ENCODE measurements at places on chromosomes 2 and 18.
A peak's percentile ranks its signal among the peaks of the same experiment; 100 is the strongest.

GRCh38 chr2:100976645-100977391 lies 25.3 kb upstream of the RPL31 start:
- no peak for DNase-seq

DNA sequence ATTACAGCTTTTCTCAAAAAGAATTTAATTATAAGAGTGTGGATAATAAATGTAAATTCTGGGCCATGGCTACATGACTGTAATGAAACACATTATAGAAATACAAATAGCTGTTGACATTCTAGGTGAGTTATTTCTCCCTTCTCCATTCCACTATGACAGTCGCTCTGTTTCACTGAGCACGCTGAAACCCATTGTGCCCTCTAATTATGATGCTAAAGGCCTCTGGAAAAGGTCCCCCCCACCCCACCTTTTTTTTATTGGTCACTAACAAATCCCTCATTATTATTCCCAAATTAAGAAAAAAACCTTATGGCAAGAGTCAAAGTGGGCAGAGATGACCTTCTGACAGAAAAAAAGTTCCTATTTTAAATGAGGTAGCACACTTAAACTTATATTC lies 285.0 kb upstream of the SIX3 start:
- no peak for DNase-seq

DNA sequence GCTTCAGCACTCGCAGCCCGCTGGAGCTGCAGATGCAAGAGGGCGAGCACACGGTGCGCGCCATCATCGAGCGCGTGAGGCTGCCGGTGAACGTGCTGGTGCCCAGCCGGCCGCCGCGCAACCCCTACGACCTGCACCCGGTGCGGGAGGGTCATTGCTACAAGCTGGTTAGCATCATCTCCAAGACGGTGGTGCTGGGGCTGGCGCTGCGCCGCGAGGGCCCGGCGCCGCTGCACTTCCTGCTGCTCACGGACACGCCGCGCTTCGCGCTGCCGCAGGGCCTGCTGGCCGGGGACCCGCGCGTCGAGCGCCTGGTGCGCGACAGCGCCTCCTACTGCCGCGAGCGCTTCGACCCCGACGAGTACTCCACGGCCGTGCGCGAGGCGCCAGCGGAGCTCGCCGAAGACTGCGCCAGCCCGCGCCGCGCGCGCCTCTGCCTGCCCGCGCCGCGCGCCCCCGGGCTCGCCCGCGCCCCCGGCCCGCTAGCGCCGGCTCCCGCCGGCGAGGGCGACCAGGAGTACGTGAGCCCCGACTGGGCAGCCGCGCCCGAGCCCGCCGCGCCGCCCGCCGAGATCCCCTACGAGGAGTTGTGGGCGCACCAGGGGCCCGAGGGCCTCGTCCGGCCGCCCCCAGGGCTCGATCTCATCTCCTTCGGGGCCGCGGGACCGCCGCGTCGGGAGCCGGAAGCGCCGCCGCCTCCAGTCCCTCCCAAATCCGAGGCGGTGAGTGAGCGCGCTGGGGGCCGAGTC lies 11.8 kb downstream of the GAREM2 start:
- no peak for DNase-seq

GRCh38 chr2:154961676-154962075 lies 263.2 kb downstream of the KCNJ3 start:
- no peak for DNase-seq

DNA sequence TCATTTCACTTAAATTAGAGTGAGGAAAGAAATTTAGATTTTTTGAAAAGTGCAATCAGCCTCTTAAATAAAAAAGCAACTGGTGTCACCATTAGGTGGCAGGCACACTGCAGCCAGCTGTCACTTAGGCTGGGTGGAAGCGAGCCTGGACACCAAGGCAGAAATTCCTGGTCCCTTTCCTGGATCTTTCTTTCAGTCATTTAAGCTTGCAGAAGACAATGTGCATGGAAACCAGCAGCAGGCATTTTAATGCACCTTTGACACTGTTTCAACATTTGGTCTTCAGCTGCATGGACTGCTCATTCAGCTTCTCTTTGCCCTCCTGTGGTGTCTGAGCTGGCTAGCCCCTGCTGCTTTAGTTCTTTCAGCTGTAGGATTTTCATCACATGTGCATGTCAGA lies 61.0 kb downstream of the AQP4 start:
- DNase-seq: no peak

- DNase-seq: no peak
Observed at GRCh38 chr2:215347878-215348277, 36.0 kb downstream of the ATIC start.

- no peak for DNase-seq
Observed at GRCh38 chr2:74427551-74427950, 6.0 kb downstream of the WDR54 start.

- no peak for DNase-seq
Observed at GRCh38 chr2:51335087-51336058, 303.4 kb upstream of the NRXN1 start.

DNA sequence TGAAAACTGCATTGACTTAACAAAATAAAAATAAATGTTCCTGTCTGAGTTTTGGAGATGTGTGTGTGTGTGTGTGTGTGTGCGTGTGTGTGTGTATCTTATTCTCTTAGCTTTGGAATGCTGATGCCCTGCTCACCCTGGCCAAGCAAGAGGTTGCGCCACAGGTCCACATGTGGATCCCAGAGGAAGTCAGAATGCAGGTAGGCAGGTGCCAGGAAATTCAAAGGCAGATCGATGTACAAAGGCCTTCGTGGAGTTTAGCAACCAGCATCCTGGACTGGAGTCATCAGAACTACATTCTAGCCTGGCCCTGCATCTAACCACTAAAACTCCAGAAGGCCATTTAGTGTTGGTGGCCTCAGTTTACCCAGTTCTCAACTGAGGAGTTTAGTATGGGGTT lies 12.4 kb downstream of the G6PC2 start:
- DNase-seq: no peak

DNA sequence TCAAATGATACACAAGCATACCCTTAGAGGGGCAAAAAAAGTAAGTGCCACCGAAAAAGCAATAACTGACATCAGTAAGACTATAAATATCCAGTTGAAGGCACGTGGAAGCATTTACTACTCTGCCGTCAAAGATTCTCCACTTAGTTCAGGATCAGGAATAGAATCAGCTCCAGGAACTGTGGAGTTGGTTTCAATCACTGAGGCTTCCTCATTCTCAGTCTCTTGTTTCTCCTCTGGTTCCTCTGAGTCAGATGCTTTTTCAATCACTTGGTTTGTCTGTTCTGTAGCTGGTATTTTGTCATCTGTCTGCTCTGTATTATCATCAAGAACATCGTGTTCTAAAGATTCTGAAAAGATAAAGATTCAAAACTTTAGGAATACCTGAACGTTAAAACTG lies 72.2 kb downstream of the LNPK start:
- no peak for DNase-seq

DNA sequence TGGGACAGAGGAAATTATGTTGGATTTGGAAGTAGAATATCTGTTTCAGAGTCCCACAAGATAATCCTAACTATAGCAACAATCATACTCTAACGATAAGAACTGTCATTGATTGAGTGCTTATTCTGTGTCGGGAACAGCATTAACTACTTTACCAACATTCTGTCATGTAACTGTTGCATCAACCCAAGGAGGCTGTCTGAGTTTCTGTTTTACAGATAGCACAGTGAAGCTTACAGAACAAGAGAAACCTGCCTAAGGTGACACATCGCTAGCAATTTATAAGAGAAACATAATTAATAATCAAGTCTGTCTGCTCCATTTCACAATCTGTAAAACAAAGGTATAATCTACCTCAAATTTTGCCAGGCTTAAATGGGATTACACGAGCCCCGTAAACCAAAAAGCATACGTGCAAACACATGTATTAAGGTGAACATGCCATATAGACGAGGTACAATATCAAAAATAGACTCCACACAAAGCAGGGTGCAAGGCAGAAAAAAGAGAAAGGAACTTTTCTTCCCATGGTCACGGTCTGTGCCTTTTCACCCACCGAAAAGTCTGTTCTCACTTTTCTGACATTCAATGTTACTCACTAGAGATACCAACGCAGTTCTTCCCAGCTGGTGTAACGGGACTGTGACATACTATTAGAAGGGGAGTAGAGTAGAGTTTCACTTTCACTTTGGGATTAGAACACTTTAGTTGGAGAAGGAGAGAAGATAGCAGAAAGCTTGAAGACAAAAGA lies 37.2 kb upstream of the SLC8A1 start:
- DNase-seq: no peak

GRCh38 chr2:173226899-173227698 lies 127.6 kb upstream of the CDCA7 start:
- DNase-seq: peak; percentile 16

DNA sequence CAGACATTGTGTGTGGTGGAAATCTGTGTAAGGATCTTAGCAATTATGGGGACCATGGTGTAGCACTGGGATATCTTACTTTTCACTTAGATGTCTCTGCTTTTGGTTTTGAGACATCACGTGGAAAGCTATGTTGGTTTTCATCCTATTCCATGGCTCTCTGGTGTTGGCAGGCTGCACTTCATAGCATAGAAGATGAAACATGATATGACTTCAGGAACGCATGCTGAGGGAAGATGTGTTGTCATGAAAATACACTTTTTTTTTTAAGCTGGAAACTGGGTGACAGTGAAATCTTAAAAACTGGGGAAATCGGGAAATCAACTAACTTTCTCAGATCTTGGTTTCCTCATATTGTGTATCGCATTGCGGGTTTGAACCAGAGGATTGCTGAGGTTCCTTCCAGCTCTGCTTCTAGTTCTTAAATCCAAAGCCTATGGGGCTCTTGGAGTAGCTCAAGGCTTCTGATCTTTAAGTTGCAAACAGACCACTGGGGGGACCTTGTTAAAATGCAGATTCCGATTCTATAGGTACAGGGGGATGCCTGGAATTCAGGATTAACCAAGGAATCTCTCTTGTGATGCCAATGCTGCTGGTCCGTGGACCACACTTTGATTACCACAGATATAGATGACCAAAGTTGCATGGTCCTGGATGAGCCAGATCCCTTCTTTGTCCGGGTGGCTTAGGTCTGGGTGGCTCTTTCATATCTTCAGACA lies 160.7 kb downstream of the SH3RF3 start:
- no peak for DNase-seq

DNA sequence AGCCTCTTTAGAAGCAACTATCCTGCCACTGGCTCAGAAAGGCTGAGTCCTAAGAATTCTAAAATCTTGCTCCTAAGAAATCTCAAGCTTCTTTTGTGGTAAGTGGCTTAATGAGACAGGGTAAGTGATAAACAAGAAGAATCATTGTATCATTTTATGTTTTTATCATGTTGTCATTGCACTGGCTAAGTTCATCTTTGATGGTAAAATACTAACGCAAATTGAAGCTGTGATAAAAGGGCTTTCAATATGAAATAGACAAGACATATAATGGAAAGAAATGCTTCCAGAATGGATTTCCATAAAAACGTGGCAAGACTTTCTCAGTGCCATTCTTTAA lies 21.6 kb upstream of the TTC39C start:
- no peak for DNase-seq

DNA sequence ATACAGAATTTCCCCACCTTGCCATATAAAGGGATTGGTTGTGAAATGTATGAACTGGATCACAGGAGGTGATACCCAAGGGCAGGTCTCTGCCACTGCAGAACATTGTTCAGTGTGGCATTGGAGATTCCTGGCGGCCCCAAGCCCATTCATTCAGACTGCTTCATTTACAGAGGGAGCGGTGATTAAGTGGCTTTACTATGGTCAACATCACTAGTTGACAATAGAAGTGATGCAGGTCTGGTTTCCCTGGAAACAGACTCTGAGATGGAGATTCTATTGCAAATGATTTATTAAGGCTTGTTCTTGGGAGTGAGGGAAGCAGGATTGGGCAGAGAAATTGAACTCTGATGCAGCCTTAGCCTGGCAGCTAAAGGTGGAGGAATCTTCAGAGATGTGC lies 62.4 kb downstream of the ZDBF2 start:
- no peak for DNase-seq

GRCh38 chr2:9001778-9002177 lies 1.7 kb downstream of the MBOAT2 start:
- DNase-seq: no peak

DNA sequence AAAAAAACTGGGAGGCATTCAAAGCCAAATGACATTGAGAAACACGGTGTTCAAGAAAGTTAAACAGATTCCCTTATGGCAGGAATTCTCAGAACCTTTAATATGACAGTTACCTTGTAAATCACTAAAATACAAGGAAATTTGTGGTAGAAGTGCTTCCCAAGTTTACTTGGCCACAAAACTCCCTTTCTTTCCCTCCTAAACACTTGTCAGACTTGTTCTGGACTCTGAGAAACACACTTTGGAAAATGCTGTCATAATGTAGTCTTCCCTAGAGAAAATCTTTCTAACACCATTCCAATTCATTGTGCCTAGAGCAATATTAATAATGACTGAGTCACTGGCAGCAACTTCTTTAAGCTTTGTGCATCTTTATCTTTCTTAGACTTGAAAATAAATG lies 140.4 kb downstream of the ANKRD44 start:
- no peak for DNase-seq

DNA sequence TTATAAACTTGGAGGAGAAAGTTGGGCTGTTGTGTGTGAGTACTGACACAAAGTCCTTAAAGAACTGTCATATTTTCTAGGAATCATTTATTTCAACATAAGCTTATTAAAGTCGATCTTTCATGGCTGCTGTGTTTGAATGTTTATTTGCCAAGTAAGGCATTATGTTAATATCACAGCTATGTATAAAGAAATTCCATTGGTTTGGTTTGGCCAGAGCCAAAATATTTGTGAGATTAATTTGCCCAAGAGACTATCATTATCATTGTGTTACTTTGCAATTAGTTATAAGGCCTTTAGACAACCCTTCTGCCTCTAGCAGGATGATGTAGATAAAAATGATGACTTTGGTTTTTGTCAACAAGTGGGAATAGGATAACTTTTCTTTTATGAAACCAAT lies 240.6 kb upstream of the NT5C1B start:
- DNase-seq: no peak

DNA sequence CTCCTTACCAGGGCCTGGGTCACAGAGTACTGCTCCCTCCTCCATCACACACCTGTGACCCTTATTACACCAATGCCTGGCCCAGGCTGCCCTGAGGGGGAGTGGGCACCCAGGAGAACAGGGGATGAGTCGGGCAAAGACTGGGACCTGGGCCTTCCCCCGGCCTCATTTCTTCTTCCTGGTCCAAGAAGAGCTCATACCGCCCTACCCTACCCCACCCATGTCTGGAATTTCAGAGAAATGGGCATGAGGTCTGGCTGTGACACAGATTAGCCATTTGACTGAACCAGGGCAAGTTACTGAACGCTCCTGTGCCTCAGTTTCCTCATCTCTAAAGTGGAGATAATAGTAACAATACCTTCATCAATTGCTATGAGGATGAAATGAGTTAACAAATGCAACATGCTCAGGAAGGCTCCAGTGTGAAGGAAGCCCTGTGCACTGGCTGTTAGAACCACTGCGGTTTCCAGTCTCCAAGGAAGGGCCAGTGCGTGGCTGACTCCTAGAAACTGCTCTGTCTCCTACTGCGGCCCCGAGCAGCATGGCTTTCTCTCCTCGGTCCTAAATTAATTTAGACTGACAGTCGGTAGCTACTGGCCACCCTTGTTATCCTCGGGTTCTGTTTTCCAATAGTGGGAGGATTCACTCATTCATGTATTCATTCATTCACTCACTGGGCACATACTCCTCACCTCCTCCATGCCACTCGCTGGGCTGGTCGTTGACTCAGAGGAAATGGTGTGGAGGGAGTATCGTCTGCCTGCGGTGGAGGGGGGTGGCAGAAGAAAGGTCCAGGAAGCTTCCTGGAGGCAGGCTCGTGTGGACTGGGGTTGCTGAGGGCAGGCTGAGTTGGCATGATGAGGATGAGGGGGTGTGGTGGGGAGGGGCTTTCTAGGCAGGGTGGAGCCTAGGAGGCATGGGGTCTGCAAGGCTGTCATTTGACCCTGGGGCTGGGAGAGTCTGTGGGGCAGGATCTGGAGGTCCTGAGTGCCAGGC lies 175.6 kb downstream of the GLI2 start:
- no peak for DNase-seq

All from NCI-H526 treated with DMSO at 0.1 percent for 48 hours (cell line).